Myocyte (in vitro differentiated cells): ENCODE measurements at places on chromosomes 5 and 9. TPM values are rescaled to one million over a fixed set of nuclear protein-coding genes. Genes with fewer than 3 reads are reported as not detected.

The PCDHB14 gene
- 6.2 and 6.9 TPM in 2 replicates for total RNA-seq

The PAPPA gene
- total RNA-seq: 4.5 and 6.5 TPM in 2 replicates

The PTGES gene
- not detected in 2 replicates for total RNA-seq

The CEL gene
- total RNA-seq: 0.67 and 0.73 TPM in 2 replicates

The NDST1 gene
- 73.7 and 105 TPM in 2 replicates for total RNA-seq

The SPEF2 gene
- total RNA-seq: 1.6 and 8.4 TPM in 2 replicates

The DDX4 gene
- total RNA-seq: not detected in 2 replicates

The CEMIP2 gene
- 17.1 and 30.5 TPM in 2 replicates for total RNA-seq

The MARCOL gene
- total RNA-seq: not detected in 2 replicates
